ENCODE measurements at places on chromosomes 5 and 9. TPM values are rescaled to one million over a fixed set of nuclear protein-coding genes. Genes with fewer than 3 reads are reported as not detected.

- H3K27ac ChIP-seq = no peak overlapping the region
- H3K4me1 ChIP-seq = no peaks in the 10 kb centered on the region
- H3K4me3 ChIP-seq = no peak overlapping the region
- H3K36me3 ChIP-seq = no peaks in the 10 kb centered on the region
- DNase-seq = no peak
These were observed 396.7 kb downstream of the KCTD16 start for GRCh38 chr5:144567421-144567780.

DNA sequence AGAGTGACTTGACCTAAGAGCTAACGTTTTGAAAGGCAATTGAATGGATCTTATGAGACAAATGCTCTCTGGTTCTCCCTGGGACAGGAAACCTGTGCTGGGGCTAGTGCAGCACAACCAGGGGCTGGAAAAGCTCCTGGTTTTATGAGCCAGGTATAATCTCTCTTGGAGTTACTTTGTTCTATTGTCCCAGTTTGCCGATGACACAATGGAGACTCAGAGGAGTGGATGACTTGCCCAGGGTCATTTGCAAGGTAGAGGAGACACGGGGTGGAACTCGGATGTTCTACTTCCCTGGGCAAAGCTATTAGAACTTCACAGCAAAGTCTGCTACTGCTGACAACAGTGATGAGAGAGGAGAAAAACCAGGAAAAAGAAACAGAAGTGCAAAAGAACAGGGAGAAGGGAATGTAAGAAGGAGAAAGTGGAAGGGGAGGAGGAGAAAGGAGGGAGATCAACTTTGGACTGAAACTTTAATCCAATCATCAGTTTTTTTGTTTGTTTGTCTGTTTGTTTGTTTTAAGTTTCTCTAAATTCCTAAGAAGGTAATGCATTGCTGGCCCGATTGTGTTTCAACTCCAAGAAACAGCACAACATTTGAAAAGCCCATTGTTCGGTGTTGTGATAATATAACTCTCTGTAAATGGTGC, 7.4 kb upstream of the GSN start:
- DNase-seq = no peak
- H3K4me3 ChIP-seq = no peak overlapping the region
- H3K27ac ChIP-seq = no peak overlapping the region
- H3K27me3 ChIP-seq = no peaks in the 10 kb centered on the region

EFNA5 gene
- total RNA-seq = not detected

- no peaks in the 10 kb centered on the region for H3K27me3 ChIP-seq
- H3K4me3 ChIP-seq = no peak overlapping the region
- no peaks in the 10 kb centered on the region for H3K36me3 ChIP-seq
- no peak overlapping the region for H3K27ac ChIP-seq
- no peak for DNase-seq
These were observed 24.7 kb downstream of the SLC9A3 start for GRCh38 chr5:499233-500209.

DNA sequence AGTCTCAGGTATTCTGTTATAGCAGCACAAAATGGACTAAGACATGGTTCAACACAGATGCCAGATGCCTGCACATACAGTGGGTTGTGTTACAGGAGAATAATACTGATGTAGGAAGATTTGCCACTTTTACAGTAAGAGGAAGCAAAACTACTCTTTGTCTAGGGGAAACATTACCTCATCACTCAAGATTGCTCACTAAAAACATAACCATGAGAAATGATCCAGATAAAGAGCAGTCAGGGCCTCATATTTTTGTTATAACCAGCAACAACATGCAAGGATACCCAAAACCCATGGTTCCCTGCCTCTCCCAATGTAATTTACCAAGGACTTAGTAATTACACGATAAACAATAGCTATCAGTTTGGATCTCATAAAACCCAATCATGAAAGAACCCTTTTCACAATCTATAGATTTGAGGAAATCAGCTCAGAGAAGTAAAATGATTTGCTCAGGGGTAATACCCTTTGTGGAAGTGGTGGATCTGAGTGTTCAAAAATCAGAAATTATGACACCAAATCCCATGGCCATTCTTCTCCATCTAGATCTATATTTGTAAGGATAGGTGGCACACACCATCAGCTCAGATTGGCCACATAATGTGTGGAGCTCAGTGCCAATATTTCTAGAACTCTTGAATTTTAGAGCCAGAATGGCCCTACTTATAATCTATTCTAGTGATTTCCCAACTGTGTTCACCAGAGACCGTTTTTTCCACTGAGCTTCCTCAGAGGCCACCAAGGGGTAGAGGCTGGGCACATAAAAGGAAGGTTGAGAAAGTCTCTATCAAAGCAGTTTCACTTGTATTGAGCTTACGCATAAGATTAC, 27.8 kb downstream of the DPYSL3 start:
- H3K27me3 ChIP-seq = no peaks in the 10 kb centered on the region
- H3K27ac ChIP-seq = no peak overlapping the region
- no peak overlapping the region for H3K4me3 ChIP-seq
- H3K36me3 ChIP-seq = no peaks in the 10 kb centered on the region

DNA sequence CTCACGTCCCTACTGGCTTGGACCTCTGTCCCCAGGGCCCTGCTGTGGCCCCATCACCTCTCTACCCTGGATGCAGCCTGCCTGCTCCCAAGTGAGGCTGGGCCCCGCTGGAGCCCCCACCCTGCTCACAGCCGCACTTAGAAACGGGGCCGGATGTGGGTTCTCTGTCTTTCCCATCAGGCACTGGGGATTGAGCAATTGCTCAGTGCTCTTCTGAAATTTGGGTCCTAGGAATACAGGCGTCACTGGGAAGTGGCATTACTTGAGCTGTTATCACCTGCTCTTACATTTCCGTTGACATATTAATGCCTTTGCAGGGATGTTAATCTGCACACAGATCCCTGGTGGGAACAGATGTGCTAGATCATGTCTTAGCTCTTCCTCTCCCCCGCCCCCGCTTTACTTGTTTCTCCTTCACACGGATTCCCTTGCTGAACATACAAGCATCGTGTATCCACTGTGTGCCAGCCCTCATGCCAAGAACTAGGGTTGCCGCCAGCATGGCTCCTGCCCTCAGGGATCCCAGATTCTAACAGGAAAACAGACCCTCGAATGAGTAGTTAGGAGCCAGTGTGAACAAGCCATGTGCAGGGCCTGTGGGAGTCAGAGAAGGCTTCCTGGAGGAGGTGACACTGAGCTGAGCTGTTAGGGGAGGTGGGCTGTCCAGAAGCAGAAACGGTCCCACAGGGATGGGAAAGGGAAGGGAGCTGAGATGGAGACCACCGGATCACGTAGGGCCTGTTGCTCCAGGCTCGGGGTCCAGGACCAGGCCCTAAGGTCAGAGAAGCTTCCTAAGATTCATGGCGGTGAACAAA, 65.1 kb downstream of the NEK6 start:
- no peak overlapping the region for H3K4me3 ChIP-seq
- H3K4me1 ChIP-seq = no peaks in the 10 kb centered on the region
- no peak overlapping the region for H3K27ac ChIP-seq
- no peaks in the 10 kb centered on the region for H3K36me3 ChIP-seq
- DNase-seq = no peak
- no peaks in the 10 kb centered on the region for H3K27me3 ChIP-seq

JAKMIP2 gene
- 2.6 TPM for total RNA-seq

KIF4B gene
- not detected for total RNA-seq

TAF7 gene
- 84.9 TPM for total RNA-seq

DNA sequence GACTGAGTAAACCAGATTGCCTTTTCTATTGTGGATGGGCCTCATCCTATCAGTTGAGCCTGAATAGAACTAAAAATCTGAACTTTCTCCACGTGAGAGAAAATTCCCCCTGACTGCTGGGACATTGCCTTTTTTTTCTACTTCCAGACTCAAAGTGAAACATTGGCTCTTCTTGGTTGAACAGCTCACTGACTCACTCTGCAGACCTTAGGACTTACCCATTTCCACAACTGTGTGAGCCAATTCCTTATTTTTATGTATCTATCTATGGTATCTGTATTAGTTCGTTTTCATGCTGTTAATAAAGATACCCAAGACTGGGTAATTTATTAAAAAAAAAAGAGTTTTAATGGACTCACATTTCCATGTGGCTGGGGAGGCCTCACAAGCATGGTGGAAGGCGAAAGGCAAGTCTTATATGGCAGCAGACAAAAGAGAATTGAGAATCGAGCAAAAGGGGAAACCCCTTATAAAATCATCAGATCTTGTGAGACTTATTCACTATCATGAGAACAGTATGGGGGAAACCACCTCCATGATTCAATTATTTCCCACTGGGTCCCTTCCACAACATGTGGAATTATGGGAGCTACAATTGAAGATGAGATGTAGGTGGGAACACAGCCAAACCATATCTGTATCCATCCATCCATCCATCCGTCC, 306.7 kb upstream of the SLC24A2 start:
- H3K27ac ChIP-seq = no peak overlapping the region
- DNase-seq = no peak
- no peaks in the 10 kb centered on the region for H3K27me3 ChIP-seq

- H3K27me3 ChIP-seq = no peaks in the 10 kb centered on the region
- no peaks in the 10 kb centered on the region for H3K4me1 ChIP-seq
- no peak overlapping the region for H3K4me3 ChIP-seq
These were observed 48.1 kb upstream of the TDRD7 start for GRCh38 chr9:97363661-97364299.

DNA sequence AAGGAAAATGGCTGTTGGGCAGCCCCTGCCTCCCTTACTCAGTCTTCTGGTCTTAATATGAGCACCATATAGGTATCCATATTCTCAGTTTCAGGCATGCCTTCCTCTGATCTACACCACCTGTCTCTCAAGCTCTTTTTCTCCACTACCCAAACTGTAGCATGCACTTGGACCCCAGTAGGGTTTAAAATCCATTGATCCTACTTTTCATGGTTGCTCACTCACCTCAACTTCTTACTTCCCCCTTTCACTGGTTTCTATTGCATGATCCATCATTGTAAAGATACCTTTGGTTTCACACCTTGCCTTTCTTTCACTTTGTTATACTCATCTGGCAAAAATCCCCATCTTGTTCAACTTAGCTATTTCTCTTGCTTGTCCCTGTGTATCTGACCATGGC, 159.4 kb downstream of the KDM4C start:
- no peaks in the 10 kb centered on the region for H3K36me3 ChIP-seq
- no peak for DNase-seq
- H3K27me3 ChIP-seq = no peaks in the 10 kb centered on the region
- no peak overlapping the region for H3K4me3 ChIP-seq
- H3K4me1 ChIP-seq = no peaks in the 10 kb centered on the region

- H3K27me3 ChIP-seq = no peaks in the 10 kb centered on the region
- DNase-seq = no peak
- H3K4me3 ChIP-seq = no peak overlapping the region
- H3K36me3 ChIP-seq = no peaks in the 10 kb centered on the region
These were observed 239.9 kb downstream of the FSTL4 start for GRCh38 chr5:133372293-133372937.

- no peak overlapping the region for H3K27ac ChIP-seq
- no peaks in the 10 kb centered on the region for H3K27me3 ChIP-seq
- H3K4me3 ChIP-seq = no peak overlapping the region
These were observed 36.5 kb downstream of the ZCCHC7 start for GRCh38 chr9:37156781-37157356.

GRCh38 chr5:28065656-28066055, 1027.3 kb upstream of the CDH9 start:
- H3K27ac ChIP-seq = no peak overlapping the region
- H3K36me3 ChIP-seq = no peaks in the 10 kb centered on the region
- no peaks in the 10 kb centered on the region for H3K27me3 ChIP-seq
- no peak for DNase-seq

SPRY4 gene
- 0.11 TPM for total RNA-seq

- no peak for DNase-seq
- no peak overlapping the region for H3K4me3 ChIP-seq
- no peaks in the 10 kb centered on the region for H3K27me3 ChIP-seq
- H3K4me1 ChIP-seq = no peaks in the 10 kb centered on the region
- H3K36me3 ChIP-seq = no peaks in the 10 kb centered on the region
These were observed 18.4 kb downstream of the GLRA1 start for GRCh38 chr5:151906246-151906645.

HAVCR2 gene
- total RNA-seq = 5.1 TPM

DNA sequence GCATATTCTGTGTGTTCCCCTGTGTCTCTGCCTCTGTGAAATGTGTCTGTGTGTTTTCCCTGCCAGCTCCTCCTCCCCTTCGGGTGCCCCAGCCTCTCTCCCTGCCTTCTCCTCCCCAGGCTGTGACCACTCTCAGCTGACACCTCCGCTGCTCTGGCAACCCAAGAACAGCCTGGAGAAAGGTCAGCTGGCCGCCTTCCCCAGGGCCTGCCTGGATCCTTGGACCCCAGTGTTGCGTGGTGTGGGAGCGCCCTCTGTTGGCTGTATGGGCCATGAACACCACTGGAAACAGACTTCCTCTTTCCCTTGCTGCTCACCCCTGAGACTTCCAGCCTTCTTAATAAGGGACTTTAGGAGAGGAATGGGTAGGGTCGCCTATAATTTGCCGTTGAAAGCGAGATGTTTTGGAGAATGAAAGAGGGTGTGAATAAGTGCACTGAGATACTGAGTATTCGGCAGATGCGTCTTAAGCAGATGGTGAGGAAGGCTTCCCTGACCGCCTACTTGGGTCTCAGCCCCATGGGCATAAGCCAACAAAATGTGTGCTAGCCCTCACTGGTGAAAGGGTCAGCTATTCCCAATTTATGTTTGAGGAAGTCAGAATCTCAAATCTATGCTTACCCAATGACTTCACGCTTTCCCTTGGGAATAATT, 114.9 kb upstream of the TRIM32 start:
- H3K27ac ChIP-seq = no peak overlapping the region
- no peaks in the 10 kb centered on the region for H3K27me3 ChIP-seq
- no peak overlapping the region for H3K4me3 ChIP-seq

PCDHGB2 gene
- total RNA-seq = 1.3 TPM

GRCh38 chr5:93583439-93583767, 381 bp downstream of the NR2F1 start:
- peaks cover 26% of the 10 kb centered on the region for H3K4me1 ChIP-seq
- no peak for DNase-seq
- no peaks in the 10 kb centered on the region for H3K36me3 ChIP-seq
- H3K4me3 ChIP-seq = no peak overlapping the region
- H3K27me3 ChIP-seq = peaks cover 65% of the 10 kb centered on the region

GTF2H2C gene
- 30.8 TPM for total RNA-seq

DNA sequence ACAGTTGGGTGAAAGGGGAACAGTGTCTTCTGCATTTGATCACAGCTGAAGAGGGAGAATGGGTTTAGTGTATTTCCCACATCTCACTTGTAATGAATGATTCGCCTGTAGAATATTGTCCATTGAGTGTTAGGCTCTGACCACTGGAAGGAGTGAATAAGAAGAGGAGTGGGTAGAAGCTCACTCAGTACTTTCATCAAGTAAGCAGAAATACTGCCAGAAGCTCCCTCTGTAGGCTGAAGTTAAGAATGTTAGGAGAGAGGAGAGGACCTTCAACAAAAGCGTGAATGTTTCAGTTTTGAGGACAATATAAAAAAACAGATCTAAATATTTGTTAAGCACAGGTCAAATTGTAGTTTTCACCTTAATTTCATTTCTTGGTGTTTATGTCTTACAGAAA, 27.5 kb downstream of the FSD1L start:
- H3K4me1 ChIP-seq = no peaks in the 10 kb centered on the region
- no peak overlapping the region for H3K27ac ChIP-seq
- no peaks in the 10 kb centered on the region for H3K27me3 ChIP-seq
- H3K4me3 ChIP-seq = no peak overlapping the region
- no peaks in the 10 kb centered on the region for H3K36me3 ChIP-seq
